ENCODE measurements at places on chromosomes 7 and 10.

DNA sequence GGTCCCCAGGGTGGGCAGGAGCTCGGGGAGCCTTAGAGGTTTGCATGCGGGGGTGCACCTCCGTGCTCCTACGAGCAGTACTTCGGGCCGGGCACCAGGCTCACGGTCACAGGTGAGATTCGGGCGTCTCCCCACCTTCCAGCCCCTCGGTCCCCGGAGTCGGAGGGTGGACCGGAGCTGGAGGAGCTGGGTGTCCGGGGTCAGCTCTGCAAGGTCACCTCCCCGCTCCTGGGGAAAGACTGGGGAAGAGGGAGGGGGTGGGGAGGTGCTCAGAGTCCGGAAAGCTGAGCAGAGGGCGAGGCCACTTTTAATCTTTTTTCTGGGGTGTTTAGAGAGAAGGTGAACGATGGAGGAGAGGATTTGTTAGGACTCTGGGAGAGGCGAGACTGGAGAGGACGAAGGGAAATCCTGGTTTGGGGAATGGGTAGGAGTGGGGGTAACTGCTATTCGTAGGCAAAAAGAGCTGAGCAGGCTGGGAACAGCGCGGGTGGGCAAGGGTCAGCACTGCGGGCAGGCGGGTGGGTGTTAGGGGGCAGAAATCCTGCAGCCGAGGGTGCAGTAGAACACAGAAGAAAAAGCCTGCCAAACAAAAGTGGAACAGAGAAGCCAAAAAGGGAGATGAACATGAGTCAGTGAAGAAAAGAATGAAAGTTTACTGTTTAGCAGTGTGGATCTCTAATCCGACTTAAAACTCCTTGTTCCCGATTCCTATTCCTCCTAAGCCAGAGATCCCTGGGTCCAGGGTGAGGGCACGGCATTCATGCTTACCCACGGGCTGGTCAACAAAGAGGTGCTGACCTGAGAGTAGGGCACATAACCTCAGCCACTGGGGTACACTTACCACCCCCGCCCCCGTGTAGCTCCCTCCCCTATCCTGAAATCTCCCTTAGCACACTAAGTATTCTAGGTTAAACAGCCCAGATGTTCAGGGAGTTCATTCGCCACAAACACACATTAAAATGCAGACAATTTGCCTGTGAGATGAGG is 26.9 kb downstream of the PRSS2 start:
- no peak for DNase-seq

DNA sequence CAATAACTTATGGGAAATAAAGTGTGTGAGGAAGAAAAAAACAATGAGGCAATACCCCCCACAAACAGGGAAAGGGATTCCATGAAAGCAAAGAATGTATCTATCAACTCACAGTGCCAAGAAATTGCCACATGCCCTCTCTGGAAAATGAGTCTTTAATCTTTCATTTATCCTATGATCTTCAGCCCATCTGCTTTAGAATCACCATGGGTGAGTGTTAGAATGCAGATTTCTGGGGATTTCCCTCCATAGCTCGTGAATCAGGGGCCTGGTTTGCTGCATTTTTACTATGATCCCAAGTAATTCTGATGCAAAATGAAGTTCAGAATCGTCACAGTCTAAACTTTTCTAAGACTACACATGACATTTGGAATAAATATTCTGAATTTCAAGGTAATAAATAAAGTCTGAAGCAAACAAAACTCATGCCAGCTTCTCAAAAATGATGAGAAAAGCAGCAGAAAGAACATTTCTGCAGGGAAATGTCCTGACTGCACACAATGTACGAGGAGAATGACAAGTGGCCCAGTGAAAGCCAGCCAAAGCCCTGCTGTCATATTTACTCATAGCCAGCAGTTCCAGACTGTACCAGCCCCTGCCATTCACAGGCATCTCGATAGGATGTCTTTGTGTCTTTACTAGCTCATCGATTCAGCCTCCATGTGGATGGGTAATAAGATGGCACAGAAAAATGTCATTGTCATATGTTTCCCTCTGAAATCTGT is 167.1 kb downstream of the ELMO1 start:
- DNase-seq: no peak

GRCh38 chr7:44324204-44324480 is 1.3 kb downstream of the CAMK2B start:
- peak; percentile 27 for DNase-seq

GRCh38 chr10:97842656-97843280 is 6.9 kb upstream of the GOLGA7B start:
- no peak for DNase-seq

DNA sequence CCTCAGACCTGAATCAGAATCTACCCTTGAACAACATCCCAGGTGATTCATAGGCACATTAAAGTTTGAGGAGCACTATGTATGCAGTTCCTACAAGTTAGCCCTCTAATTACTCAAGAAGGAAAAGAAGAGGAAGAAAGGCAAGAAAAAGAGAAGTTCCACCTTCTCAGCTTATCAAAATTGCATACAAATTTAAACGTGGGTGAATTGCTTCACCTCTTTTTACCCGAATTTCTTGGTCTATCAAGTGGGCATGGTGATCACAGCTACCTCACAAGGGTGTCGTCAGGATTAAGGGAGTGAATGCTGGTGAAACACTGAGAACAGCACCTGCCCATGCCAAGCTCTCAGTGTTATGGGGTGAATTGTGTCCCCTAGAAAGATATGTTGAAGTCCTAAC is 43.8 kb upstream of the PAPSS2 start:
- no peak for DNase-seq

GRCh38 chr7:79658304-79658703 is 204.8 kb upstream of the MAGI2 start:
- DNase-seq: no peak

DNA sequence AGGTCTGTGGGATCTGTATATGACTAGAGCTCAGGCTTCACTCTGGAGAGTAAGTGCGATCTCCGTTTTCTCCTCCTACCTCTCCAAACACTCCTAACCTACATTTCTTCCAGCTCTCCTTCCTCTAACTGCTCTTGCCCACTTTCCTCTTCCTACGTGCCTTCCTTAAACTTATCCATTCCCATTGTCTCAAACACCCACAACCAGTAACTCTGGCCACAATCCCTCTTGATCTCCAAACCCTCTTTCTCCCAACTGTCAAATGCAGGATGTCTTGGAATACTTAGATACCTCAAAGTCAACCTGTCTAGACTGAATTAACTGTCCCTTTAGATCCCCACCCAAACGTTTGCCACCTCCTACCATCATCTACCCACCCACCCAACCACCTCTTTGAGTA is 213.7 kb upstream of the KMT2E start:
- DNase-seq: no peak

Measured in COR-L47 (cell line).